ENCODE measurements at places on chromosomes 2 and 18.

GRCh38 chr18:70936160-70936559 lies 647.3 kb downstream of the SOCS6 start:
- no peak for DNase-seq

- no peak for DNase-seq
Observed at GRCh38 chr2:42342061-42342794, 18.8 kb downstream of the COX7A2L start.

DNA sequence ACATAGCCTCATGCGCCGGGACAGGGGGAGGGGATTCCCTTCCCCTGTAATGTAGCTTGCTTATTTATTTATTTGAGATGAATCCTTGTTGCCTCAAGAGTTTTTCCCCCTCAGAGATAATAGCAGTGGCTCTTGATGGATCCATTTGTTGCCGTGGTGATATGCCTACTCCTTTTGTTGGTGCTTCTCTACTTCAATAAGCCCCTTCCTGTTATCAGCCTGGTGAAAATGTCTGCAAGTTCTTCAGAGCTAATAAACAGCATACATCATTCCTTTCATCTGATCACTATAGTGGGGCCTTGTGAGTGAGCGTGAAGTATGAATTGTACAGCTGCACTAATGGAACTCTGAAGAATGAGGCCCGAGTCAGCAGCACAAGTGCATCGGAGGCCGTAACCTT lies 19.4 kb downstream of the FZD5 start:
- DNase-seq: no peak

GRCh38 chr2:203989521-203989920 lies 53.0 kb downstream of the ICOS start:
- no peak for DNase-seq

GRCh38 chr2:9593925-9594324 lies 36.9 kb downstream of the YWHAQ start:
- no peak for DNase-seq

Data from activated CD4-positive, alpha-beta T cell treated with anti-CD3 and anti-CD28 coated beads, Interleukin-2, amount 10 ng/mL, durations not matched to agents 24 days and 14 days (primary cell).